Osteoblast (primary cell): ENCODE measurements at places on chromosomes 3 and 15.

GRCh38 chr15:28178727-28179126, 79.6 kb upstream of the OCA2 start:
- peak; percentile 18 for DNase-seq

GRCh38 chr15:74227968-74228722, 8.0 kb upstream of the CCDC33 start:
- peak; percentile 68 for DNase-seq

GRCh38 chr15:53831907-53832770, 72.7 kb upstream of the WDR72 start:
- DNase-seq, result no peak

GRCh38 chr3:124530916-124531315, 199.3 kb upstream of the UMPS start:
- no peak for DNase-seq

- no peak for DNase-seq
These were observed 228.2 kb downstream of the TBL1XR1 start for GRCh38 chr3:176969066-176969465.

- no peak for DNase-seq
These were observed 988.0 kb downstream of the SQOR start for GRCh38 chr15:46622851-46623250.

GRCh38 chr3:190385731-190386688, 2.0 kb upstream of the CLDN16 start:
- DNase-seq, result peak; percentile 47

DNA sequence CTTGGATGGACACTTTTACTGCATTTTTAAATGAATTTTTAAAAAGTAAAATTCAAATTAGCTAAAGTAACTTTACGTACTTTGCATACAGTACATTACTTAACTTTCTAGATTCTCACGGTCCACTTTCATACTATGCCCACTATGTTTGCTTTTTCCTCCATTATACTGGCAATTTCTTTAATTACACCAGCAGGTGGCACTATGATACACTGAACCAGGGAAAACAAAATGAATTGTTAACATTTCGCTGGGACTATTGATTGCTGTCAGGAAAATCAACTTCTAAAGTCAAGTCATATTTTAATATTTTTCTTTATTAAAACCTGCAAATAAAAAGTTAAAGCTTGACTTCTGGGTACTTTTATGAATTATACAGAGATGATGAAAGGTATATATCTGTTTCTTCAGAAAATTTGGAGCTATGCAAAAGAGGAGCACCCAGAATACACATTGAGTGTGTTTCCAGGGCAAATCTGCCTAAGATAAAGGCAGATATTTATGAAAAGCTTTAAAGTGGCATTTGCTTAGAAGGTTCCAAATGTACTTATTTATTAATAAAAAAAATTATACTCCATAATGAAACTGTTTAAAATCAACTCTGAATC, 21.8 kb upstream of the POU1F1 start:
- peak; percentile 71 for DNase-seq

- no peak for DNase-seq
These were observed 19.1 kb upstream of the RAP2B start for GRCh38 chr3:153142961-153143360.

DNA sequence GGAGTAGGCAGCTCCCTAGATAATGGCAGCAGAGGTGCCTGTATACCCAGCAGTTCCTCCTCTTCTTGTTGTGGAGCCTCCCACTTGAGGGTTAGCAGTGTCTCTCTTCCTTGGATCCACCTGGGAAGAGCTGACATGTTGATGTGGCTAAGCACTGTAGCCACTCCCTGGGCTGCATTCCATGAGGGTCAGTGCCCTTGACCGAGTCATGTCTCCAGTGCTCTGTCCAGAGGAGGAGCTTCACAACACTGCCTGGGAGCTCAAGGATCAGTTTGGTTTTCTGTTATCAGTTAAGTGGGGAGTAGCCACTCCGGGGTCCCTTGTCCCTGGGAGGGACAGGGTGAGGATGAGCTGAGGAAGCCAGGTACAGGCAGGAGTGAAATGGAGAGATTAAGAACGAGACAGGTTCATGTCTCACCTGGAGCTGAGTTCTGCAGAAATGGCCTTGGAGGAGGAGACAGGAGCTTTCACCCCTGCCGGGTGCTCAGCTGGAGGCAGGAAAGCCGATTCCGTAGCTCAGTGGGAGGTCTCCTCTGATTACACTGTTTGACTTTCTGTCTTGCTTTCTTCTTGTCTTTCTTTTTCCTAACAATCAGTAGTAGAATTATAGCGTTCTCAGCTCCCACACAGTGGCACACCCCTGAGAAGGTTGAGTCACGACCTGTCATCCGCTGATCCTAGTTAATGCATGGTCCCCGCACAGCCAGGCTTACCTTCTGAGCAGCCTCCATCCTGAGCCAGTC, 57.9 kb upstream of the SEC22A start:
- DNase-seq, result no peak

GRCh38 chr3:64340641-64341101, 115.4 kb upstream of the PRICKLE2 start:
- peak; percentile 75 for DNase-seq

DNA sequence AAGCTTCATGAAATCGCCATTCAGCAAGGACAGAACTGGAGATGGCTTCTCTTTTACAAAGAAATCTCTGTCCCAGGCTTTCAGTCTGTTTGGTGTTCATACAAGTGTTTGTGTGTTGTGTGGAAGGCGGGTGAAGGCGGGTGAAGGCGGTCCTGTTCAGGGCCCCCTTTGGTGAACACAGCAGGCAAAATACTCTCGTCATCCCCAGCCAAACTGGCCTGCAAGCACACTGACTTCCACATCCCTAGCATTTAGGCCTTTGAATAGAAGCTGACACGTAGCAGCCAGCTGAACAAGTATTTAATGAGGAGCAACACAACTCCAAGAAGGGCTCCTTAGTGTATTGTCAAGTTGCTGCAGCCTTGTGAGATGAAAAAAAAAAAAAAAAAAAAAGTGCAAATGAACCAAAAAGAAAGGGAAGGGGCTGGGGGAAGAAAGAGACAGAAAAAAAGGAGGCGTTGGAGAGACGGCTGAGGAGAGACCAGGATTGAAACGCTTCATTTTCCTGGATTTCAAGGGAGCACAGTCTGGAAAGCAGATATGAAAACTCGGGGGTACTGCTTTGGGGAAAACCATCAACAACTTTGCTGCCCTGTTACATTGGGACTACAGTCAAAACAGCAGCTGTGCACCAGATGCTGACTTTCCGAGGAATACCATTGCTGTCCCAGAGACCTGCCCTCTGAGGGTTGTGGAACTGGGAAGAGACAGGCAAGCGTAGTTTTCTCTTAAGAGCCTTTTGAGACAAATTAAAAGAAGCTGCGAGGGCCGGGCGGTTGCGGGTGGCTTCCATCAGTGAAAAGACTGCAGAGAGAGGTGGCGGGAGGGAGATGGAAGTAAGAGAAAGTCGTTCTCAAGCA, 74.6 kb downstream of the TGFBR2 start:
- DNase-seq, result no peak

DNA sequence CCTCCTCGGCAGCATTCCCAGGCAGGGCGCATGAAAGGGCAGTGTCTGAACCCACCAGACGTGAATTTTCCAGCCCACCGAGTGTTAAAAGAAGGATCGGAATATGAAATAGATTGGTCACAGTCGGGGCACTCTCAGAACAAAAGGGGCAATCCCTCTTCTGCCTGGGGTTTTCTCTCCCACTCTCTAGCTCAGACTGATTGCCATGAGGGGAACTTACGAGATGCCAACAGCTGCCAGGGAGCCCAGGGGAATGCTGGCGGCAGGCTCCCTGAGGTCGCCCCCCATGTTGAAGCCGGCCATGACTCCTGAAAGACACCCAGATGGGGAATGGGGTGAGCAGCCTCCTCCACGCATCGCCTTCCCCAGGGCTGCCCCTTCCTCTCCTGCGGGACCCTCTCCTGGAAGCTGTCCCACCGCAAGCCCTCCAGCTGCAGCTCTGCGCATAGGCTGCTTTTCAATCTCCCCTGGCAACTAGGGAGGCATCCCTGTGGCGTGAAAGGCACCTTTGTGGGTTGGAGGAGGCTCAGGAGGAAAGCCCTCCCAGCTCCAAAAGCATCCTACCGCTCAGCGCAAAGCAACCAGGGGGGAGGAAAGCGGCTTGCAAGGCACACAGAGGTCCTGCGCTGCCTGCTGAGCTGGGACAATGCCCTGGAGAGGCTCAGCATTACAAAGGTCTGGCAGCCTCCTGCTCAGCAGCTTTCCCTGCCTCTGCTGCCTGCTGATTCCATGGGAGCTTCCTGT, 64.8 kb upstream of the HEG1 start:
- DNase-seq, result no peak
